ENCODE measurements at places on chromosomes 1 and 21.

DNA sequence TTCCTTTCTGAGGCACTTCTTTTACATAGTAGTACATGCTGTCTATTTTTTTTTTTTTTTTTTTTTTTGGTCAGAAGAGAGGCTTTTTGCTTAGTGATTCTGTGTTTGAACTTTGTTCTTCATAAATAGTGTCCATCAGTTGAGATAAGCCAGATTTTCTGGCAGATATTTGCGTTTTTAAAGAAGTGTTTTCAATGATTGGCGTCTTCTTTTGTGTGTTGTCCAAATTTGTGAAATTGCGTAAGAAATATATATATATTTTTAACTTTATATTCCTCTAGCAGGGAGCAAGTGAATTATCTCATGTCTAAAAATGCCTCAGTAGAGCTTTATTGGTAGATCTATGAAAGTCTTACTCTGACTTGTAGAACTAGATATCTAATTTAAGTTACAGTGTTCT lies 28.3 kb downstream of the NEK7 start:
- no peak for DNase-seq

DNA sequence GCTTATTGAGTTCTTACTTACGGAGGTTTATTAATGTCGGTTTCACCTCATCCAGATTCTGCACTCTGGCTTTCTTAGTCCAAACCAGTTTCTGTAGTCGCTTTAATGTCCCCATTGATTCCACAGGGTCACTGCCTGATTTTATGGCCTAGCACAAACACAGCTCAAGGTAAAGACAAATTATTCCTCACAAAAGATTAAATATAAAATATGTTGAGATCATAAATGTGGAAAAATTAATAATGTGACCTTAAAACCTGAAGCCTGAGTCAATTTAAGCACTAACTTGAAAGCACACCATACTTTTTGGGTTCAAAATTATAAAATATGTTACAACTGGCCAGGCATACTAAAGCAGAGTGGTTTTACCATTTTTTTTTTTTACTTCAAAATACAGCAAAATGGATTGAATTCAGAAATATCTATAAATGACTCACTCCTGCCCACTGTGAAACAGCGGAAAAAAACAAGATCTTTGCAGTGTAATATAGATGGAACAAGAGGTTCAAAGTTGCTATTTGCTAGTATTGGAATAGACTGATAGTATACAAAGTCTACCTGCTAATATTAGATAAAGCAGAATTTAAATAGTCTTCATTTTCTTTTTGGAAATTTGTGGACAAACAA lies 37.6 kb upstream of the SAMSN1 start:
- DNase-seq, result no peak

DNA sequence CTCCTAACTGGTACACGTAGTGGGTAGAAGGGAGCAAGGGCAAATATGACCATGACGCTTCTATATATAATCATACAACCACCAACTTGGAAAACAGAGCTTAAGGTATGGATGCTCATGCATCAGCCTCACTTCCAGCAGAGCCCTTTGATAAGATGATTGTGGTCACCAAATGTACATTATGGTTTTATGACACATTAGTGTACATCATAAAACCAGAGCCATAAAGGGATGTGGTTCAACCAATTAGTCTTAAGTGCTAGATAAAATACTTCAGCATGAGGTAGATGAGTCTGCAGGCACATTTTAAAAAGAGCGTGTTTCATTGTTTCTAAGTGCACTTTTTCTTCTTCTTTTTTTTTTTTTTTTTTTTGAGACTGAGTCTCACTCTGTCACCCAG lies 43.7 kb downstream of the NIBAN1 start:
- DNase-seq, result no peak

DNA sequence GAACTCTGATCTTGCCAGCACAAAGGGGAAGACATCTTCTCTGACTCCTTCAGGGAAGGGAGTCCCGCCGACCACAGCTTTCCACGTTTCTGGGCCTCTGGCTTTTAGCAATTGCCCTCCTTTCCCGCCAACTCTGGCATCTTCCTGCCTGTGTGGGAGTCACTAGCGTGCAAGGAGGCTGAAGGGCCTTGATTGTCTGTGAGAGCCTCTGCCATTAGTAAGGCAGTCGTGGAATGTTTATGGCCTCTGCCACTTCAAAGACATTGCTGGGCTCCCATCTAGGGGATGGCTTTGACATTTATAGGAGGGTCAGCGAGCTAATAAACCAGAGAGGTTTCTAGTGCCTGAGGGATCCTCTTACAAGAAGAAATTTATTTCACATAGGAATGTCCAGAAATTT lies 14.3 kb upstream of the PROK1 start:
- no peak for DNase-seq

GRCh38 chr1:27318136-27318535 lies 3.8 kb upstream of the TMEM222 start:
- DNase-seq, result no peak

GRCh38 chr1:58783090-58783992 lies 506 bp downstream of the JUN start:
- DNase-seq, result peak; percentile 90

GRCh38 chr1:210448297-210448892 lies 119.7 kb downstream of the HHAT start:
- no peak for DNase-seq

DNA sequence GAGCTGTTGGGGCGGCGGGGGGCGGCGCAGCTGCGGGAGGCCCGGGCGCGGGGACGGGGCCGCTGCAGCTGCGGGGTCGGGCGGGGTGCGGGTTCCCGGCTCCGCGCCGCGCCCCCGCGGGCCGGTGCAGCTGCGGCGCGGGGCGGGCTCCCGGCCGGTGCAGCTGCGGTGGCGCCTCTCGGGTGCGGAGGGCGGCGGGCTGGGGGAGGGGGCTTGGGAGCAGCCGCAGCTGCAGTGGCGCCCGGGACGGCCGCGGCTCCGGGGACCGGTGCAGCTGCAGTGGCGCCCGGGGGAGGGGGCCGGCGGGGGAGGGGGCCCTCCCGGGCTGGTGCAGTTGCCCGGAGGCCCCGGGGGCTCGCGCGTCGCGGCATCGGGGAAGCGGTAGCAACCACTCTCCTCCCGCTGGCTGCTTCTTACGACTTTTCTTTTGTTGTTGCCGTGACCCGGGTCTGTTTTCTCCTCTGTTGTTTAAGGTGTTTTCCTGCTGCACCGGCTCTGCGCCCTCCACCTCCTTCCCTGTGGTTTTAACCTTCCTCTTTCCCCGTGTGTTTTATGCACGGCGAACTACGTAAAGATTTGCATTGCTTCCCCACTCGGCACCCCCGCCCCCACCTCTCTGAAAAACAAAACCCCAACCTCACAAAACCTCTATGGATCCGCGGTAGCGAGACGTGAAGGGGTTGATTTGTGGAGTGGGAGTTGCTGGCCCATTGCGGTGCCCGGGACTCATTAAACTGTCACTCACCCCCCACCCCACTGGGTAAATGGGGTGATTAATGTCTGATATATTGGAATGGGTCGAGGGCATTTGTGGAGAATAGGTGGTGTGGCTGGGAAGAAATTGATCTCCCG lies 1.7 kb upstream of the ZBTB18 start:
- DNase-seq, result no peak

- no peak for DNase-seq
These were observed 246.4 kb upstream of the LRRC7 start for GRCh38 chr1:69321311-69321710.

DNA sequence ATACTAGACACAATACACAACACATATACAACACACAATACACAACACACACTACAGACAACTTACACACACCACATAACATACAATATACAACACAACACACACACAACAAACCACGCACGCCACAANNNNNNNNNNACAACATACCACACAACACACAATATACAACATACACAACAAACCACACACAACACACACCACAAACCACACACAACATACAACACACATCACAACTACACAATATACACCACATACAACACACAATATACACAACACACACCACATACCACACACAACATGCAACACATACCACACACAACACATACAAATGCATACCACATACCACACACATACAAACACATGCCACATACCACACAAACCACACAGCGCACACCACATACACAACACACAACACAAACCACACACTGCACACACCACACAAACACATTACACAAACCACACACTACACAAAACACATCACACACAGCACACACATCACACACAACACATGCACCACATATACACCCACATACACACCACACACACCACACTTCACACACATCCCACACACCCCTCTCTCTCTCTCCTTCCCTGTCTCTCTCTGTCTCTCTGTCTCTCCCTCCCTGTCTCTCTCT lies 108.3 kb downstream of the ETS2 start:
- no peak for DNase-seq

GRCh38 chr1:33459691-33460090 lies 12.8 kb upstream of the ZSCAN20 start:
- peak; percentile 40 for DNase-seq

GRCh38 chr1:172004671-172005070 lies 163.4 kb downstream of the DNM3 start:
- no peak for DNase-seq

DNA sequence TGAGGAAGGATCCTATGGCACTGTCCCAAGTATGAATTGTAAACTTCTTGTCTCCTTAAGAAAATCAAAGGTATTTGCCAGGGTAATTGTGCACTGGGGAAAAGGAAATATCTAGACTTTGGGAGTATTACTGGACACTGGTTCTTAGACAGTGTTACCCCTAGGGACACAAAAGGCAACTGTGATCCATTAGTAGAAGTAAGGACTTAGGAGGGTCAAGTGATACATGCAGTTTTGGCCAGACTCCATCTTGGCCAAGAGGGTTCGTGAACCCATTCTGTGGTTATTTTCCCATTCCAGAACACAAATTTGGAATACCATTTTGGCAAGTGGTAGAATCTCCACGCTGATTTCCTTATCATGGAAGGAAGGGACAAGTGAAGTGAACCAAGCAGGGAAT lies 98.1 kb downstream of the TM2D1 start:
- DNase-seq, result no peak

DNA sequence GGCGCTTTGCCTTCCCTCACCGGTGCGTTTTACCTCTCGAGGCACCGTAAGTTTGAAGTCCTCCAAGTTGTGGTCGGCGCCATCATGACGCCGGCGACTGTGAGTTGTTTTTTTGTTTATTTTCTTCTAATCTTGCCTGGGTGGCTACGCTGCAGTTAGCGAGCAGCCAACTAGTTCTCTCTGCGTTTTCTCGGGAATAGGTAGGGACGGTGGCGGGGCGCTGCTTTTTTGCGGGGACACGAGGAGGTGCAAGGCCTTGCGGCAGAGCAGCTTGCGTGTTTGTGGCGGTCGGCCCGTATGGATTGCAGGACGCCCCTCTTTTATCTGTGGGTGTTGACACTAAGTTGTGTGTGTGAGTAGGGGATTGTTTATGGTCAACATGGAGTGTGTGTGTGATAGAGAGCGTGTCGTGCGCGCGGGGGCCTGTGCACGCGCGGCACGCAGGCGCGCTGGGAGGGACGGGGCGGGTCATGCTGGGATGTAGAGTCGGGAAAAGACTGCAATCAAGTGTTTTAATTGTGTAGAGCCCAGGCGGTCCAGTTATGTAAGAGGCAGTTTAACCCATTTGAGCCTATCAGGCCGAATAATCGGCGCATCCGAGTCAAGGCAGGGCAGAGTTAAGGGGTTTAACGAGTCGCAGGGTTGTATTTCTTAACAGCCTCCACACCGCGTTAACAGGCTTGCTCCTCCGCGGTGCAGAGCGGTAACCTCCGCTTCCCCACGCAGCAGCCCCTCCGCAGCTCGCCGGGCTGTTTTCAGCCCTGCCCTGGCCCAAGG lies 1.2 kb upstream of the NEGR1 start:
- peak; percentile 90 for DNase-seq

DNA sequence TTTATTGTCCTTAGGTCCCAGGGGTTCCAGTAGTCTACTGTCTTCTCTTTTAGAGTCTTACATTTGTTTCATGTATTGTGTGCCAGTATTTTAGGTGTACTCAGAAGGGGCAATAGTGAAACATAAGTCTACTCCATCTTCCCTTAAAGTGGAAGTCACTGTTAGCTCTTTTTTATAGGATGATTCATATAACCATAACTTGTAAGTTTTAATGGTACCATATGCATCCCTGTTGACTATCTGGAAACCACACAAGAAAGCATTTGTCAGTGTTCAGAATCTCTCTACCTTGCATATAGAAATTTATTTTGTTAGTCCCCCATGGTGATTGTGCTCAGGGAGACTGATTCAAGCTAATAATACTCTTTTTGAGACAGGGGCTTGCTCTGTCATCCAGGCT lies 149.9 kb downstream of the HS2ST1 start:
- DNase-seq, result no peak

DNA sequence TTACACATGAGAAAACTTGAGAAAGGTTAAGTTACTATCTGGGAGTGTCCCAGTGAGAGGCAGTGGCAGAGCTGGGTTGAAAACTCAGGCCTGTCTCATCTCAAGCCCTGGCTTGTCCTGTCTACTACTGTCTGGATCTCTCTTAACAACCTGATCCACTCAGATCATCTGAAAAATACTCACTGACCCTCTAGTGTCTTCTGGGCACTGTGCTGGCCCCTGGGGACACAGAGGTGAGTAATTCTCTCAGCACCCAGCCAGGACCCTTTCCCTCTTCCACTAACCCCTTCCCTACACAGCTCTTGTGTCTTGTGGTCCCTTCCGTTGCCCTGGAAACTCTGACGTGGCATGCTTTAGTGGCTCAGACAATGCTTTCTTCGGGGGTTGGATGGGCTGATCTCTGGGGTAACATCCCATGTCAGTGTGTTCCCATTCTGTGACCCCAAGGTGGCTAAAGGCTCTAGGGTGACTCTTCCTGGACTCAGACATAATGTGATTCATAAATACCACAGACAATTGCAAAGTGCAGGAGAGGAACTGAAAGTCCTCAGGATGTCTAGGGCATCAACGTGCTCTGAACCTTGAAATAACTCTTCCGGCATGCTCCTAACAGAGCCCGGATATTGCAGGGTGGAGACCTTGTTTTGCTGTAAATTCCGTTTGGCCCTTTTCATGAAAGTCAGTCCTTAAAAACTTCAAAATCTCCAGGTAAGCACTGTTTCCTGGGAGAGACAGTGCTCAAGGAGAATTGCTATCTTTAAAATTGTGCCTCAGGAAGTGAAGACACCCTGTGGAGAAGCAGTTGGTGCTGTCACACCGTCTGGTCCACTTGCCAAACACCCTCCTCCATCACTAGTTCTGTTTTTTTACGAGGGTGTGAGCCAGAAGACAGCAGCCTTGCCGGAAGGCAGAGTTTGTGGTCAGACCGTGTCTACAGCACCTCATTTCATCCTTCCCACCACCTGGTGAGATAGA lies 4.0 kb downstream of the SHISAL2A start:
- DNase-seq, result no peak

GRCh38 chr1:235327559-235328270 lies at the start of gene ARID4B:
TSS of gene ARID4B (minus strand) at chr1:235328179. CDS start at chr1:235326919, 1,260 bp downstream.
- no peak for DNase-seq

DNA sequence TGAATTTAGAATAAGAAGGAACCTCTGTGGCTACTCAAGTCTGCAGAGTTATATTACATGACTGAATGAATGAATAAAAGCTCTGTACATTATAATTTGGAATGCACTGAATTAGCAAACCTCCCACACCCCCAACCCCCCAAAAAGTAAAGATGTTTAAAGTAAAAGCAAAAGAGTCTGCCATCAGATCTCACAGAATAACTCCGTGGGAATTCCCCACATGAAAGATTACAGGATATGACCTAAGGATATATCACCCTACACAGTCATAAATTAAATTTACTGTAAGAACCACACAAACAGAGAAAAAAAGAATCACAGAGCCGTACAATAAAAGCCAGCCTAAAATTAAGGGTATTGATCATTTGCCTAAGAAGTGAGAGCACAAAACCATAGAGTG lies 587.3 kb downstream of the PTPRC start:
- no peak for DNase-seq

GRCh38 chr1:183505454-183506089 lies 33.3 kb downstream of the SMG7 start:
- no peak for DNase-seq
